Stimulated activated CD8-positive, alpha-beta memory T cell treated with anti-CD3 and anti-CD28 coated beads, Interleukin-2, amount 100 ng/mL, for 48 hours (primary cell): ENCODE measurements at places on chromosomes 2 and 18.

- no peak for DNase-seq
Measured at GRCh38 chr18:6729247-6730091, at the start of gene ARHGAP28. Gene ARHGAP28, plus strand, starts transcription at chr18:6729716. Its CDS starts 106 bp downstream, at chr18:6729822.

- no peak for DNase-seq
Measured at GRCh38 chr2:98880266-98881152, 55.5 kb downstream of the CRACDL start.

DNA sequence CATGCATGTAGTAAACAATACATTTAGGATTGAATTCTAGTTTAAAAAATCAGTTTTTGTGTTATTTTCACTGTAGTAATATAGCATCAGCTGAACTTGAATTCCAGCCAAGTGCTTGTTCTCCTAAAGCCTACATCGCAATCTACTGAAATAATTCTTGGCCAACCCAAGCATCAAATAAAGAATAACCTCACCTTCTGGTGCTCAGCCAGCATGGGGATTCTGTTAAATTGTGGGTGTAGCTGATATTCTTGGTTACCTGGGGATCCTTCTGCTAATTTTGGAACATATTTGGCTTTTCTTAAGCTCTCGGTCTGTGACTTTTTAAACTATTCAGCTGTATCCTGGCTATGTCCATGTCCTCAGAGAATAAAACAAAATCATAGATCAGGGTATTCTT is 248.8 kb downstream of the NRXN1 start:
- no peak for DNase-seq

- DNase-seq: no peak
Measured at GRCh38 chr18:43012951-43013350, 102.5 kb downstream of the RIT2 start.

GRCh38 chr18:10286580-10287150 is 167.8 kb upstream of the APCDD1 start:
- no peak for DNase-seq

- no peak for DNase-seq
Measured at GRCh38 chr2:219437690-219438206, 3.1 kb downstream of the SPEG start.

- DNase-seq: no peak
Measured at GRCh38 chr2:2870106-2870505, 507.5 kb downstream of the EIPR1 start.

DNA sequence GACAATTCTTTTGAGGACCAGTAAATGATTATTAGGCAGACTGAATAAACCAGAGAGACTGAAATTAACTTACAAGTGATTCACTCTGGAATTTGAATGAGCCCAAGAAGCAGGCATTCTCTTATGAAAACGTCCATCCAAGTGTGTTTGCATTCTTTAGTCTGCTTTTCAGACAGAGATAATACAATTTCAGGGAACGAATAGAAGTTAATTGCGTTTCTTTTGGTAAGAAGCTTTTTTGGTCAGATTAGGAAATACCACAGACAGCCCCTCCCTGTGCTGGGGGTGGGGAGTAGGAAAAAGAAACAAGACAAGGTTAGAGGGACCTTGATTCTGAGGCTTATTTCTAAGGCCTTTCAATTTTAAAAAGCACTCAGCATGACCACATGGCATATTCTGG is 874.4 kb downstream of the SUCLG1 start:
- DNase-seq: no peak

DNA sequence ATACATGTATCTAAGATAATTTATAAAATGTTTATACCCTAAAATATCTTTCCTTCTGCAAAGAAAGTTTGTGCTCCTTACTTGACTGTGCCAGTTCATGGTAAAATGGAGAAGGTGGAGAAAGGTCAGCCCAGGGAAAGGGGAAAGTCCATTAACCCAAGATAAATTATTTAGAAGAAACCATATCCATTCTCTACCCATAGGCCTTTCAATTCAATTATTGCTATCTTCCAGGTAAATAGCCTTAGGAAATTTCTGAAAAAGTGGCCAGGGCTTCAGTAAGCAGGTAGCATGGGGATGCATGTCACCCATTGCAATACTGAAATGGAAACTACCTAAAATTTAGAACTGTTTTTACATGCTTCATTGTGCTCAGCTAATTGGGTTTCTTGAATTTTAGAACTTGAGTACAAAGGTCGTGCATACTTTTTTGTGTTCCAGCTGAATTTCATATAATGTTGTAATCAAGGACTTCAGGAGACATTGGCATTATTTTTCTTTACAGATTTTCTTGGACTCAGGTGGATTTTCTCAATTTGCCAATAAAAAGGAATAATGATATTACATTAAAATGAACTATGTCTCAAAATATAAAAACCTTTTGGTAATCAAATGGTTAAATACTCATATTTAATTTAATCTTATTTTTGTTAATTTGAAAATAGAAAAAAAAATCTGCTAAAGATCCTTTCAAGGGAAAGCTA is 124.9 kb downstream of the CSRNP3 start:
- DNase-seq: no peak

- DNase-seq: no peak
Measured at GRCh38 chr2:77862120-77862519, 339.9 kb upstream of the LRRTM4 start.

GRCh38 chr2:182167882-182168281 is 182.2 kb downstream of the PPP1R1C start:
- DNase-seq: no peak

- DNase-seq: no peak
Measured at GRCh38 chr18:77115192-77115953, 17.2 kb downstream of the MBP start.

GRCh38 chr2:237563816-237564215 is 2.6 kb upstream of the PRLH start:
- DNase-seq: no peak

DNA sequence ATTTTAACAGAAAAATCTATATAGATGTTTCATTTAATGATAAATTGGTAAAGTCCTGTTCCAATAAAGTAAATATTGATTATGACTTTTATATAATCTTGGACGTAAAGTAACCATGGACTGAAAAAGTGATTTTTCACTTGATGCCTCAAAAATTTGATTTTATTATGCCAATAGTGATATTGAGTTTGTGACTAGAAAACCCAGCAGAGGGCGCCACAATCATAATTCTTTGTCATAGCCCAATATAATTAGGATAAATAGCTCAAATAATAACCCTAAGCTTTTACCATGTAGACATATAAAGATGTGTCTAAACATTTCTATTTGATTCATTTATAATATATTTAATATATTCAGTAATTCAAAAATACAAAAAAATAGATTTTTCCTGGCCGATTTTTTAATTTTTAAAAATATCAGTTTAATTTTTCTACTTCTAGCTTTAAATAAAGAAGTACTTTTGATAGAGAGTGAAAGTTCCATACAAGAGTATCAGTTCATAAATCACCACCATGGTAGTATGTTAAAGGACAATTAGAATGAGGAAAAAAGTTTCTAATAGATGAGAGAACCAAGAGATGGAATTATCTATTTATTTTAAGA is 30.7 kb downstream of the CAMKMT start:
- DNase-seq: peak; percentile 17

- DNase-seq: no peak
Measured at GRCh38 chr18:79416022-79416676, 20.4 kb downstream of the NFATC1 start.

GRCh38 chr2:144325086-144325485 is 194.8 kb downstream of the ZEB2 start:
- DNase-seq: no peak

- no peak for DNase-seq
Measured at GRCh38 chr2:206031950-206032567, 53.9 kb downstream of the INO80D start.

DNA sequence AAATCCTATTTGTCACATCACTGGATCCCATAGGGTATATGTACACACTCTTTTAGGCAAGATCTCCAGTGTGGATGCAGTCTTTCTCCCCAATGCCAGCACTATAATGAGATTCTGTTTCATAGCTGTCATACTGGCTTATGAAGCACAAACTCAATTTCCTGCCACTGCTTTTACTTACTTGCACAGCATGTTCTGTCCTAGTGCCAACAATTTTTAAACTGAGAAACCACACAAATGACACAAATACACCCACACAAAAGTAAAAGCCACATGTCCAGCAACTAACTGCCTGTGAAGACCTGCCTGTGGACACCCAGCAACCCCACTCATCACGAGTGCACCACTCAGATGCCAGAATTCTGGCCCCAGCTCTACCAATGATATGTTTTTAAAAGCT is 29.6 kb upstream of the RNU4ATAC start:
- DNase-seq: no peak

GRCh38 chr18:78722386-78722785 is 257.2 kb upstream of the SALL3 start:
- DNase-seq: no peak

GRCh38 chr2:159096901-159097300 is 128.5 kb downstream of the TANC1 start:
- no peak for DNase-seq

DNA sequence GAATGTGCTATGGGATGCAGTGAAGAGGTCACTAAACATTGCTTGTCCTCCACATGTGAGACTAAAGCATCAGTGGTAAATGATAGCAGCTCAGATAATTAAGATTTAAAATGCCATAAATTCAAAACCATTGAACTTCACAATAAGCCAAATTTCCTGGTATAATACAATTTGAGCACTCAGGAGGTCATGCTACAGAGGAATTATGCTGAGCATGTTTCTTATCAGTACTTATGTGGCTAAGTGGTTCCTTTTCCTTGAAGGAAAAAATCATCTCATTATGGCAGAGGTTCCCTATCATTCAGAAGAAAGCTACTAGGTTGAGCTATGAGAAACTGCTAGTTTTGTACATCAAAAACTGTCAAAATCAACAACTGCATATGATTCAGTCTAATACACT is 156.6 kb downstream of the AGPS start:
- no peak for DNase-seq

GRCh38 chr2:40268566-40268965 is 183.3 kb downstream of the SLC8A1 start:
- DNase-seq: no peak

- no peak for DNase-seq
Measured at GRCh38 chr2:158507679-158508078, 50.9 kb downstream of the PKP4 start.

GRCh38 chr2:132752421-132753206 is 82.6 kb upstream of the LYPD1 start:
- no peak for DNase-seq

DNA sequence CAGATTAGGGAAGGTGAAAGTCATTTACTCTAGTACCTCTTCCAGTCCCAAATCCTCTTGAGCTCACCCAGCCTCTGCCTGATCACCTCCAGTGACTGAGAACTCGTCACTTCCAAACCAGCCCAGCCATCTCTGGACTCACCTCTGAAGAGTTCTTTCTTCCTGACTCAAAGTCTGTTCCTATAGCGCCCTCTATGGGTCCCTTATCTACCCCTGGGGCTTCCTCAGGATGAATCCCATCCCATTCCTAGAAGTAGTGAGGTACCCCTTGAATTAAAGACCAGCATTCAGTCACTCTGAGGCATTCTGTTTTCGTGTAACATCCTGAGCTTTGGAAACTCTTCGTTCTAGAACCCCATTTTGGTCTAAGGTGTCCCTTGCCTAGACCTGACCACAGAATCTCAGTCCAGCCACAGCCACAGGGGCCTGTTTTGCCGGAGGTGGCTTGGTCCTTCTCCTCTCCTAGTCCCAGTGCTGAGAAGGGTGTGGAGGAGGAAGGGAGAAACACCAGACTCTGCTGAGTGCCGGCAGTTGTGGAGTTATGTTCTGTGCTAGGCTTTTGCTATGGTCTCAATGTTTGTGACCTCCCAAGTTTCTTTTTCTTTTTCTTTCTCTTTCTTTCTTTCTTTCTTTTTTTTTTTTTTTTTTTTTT is 32.7 kb downstream of the SIX3 start:
- DNase-seq: no peak
